ENCODE measurements at places on chromosomes 12 and 14. TPM values are rescaled to one million over a fixed set of nuclear protein-coding genes. Genes with fewer than 3 reads are reported as not detected.

DNA sequence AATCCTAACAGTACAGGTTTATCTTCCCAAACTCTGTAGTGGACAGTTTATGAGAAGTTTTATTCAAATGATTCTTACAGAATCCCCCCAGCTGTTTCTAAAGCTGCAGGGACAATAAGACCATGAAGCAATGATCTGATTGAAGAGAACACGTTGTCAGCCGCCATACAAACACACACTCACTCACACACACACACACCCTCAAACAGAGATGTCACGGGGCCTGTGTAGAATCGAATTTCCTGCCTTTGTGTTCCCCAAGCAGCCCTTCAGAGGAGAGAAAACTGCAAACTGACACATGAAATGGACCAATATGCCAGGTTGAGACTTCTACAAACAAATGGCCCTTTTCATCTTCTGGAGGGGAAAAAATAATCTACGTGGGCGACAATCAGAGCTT is 80.5 kb upstream of the TBX3 start:
- DNase-seq: no peak

DNA sequence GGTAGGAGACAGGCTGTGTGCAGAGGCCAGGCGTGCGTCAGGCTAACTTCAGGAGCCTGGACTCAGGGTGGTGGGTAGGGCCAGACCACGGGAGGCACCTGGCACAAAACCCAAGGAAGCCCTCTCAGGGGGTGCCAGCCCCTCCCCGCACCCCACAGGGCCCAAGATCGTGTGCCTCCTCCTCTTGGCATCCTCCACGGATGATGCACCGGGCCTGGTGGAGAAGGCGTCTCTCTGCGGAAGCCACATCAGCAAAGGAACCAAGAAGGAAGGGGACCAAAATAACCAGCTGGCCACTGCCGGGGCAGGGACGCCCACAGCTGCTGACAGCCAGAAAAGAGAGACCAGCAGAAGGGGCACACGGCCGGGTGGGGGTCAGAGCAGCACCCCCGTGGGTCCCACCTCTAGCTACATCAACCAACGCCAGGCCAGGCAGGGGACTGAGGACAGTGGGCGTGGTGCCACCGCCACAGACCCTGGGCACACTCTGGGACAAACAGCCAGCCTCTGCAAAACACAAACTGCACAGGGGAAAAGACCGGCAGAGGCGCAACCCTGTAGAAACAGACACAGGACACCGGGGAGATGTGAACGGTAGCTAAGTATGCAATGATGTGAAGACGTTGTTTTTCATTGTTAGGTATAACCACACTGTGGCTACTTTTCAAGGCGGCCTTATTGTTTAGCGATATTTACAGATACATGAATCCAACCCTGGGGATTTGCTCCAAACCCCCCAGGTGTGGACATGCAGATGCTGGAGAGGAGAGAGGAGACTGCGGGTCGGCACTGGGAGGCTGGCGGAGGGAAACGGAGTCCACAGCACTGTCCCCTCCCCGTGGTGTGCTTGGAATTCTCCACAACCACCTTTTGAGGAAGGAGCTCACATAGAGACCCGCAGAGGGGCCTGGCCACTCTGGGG is 26.1 kb upstream of the C14orf180 start:
- peak; percentile 74 for DNase-seq

DNA sequence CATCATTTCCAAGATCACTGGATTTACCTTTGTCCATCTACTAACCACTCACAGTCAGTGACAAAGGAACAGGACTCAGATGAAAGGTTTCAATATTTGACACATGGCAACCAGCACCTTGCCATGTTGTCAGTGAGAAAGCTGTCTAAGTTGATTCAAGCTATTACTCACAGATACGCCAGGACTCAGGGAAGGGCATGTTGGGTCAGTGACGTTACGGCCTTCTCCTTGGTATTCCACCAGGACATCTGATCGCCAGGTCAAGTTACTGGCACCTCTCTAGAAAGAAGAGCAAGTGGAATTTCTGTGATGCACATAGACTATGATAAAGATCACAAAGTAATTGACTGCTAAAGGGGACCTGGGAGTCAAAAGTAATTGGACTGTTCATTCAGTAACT is 36.4 kb downstream of the GNS start:
- no peak for DNase-seq

- no peak for DNase-seq
Observed at GRCh38 chr14:80959496-80959895, 4.1 kb downstream of the TSHR start.

- DNase-seq: no peak
Observed at GRCh38 chr14:67710209-67710608, 8.5 kb downstream of the RDH12 start.

- DNase-seq: no peak
Observed at GRCh38 chr12:67069451-67070306, 199.5 kb upstream of the CAND1 start.

GRCh38 chr14:33019346-33019745 is 80.7 kb downstream of the NPAS3 start:
- no peak for DNase-seq

- no peak for DNase-seq
Observed at GRCh38 chr12:21566907-21567394, 37.7 kb downstream of the GYS2 start.

DNA sequence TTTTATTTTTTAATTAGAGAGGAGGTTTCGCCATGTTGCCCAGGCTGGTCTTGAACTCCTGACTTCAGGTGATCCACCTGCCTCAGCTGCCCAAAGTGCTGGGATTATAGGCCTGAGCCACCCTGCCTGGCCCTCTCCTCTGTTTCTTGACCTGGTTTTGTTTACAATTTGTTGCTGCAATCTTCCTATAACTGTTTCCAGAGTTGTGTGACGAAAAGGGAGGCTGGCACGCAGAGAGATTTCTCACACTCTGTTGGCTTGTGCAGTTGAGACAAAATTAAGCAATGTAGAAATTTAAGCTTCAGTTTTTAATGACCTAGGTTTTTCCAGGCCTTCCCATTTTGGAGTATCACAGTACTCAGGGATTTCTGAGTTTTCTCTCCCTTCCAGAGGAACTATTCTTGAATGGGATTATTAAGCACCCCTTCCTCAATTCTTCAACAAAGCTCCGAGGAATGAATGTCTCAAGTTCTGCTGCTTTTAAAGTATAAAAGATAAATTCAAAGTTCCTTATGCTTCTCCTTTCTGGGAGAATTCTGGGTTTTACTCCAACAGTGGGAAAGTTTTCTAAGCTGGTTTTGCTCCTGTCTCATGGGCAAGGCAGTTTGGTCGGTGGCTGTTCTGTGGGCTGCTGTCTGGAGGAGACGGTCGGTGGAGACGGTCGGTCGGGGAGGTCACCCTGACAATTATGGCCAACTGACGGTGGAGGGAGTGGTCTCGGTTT is 20.4 kb upstream of the FOS start:
- no peak for DNase-seq

DNA sequence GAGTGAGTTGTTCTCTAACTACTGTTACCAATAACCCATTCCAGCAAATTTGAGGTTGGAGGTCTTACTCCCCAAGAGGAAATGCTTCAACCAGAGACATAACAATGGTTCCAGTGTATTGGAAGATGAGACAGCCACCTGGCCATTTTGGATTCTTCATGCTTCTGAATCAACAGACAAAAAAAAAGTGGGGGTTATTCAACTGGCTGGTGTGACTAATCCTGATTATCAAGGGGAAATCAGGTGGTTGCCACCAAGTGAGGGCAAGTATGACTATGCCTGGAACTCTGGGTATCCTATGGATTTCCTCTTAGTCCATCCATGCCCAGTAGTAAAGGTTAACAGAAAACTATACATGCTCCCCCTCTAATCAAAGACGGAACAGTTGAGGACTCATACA is 29.9 kb upstream of the ZNF641 start:
- DNase-seq: no peak

DNA sequence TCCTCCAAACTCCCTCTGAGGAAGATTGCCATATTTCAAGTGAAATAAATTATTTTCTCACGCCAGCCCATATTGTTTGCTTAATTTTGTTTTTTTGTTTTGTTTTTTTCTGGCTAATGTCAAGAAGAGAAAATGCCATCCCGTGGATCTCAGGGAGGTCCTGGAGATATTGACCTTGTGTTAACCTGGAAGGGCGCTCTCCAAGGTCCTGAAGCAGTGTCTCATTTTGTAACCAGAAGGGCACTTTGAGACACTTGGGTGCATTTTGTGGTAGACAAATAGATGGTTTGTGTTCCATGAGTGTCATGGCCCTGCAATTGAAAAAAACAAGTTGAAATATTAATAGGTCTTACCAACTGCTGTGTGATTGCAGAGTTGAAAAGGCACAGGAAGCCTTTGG is 268.9 kb downstream of the SUDS3 start:
- DNase-seq: no peak

GRCh38 chr14:59295951-59296350 is 107.5 kb downstream of the DAAM1 start:
- no peak for DNase-seq

GRCh38 chr14:105281371-105282097 is 19.3 kb downstream of the BRF1 start:
- no peak for DNase-seq

DNA sequence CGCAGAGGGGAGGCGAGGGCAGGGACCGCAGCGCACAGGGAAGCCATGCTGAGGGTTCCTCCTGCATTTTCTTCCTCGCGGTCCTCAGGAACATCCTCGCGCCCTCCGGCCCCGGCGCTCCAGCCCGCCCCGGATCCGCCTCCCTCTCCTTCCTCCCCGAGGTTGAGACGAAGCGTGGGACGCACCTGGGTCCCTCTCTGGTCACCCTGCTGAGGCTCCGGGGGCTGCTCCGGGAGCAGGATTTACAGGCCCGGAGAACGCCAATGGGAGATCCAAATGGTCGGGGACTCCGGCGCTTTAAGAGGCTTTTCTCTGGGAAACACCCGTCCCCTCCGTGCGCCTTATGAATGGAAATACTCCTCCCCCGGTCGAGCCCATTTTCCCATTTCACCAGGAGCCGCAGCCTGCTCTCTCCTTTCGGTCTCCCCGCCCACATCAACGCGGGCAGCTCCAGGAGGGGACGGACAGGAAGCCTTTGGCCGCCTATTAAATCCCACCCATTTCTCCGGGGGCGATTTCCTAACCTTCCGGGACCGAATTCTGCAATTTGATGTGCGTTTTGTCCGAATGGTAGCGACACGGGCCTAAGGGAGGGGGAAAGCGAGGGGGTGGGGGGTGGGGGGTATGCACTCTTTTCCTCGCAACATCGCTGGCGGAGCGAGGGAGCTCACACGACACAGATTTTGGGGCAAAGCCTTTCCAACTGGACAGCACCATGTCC is at the start of gene UNC79:
UNC79 (plus strand) TSS at position 625 of the 721 bp plus-strand sequence; CDS start at position 716, 91 bp downstream.
- DNase-seq: no peak

- no peak for DNase-seq
Observed at GRCh38 chr12:99627459-99627858, 20.1 kb upstream of the GARIN6 start.

- peak; percentile 22 for DNase-seq
Observed at GRCh38 chr12:112112409-112113133, 4.0 kb upstream of the NAA25 start.

DNA sequence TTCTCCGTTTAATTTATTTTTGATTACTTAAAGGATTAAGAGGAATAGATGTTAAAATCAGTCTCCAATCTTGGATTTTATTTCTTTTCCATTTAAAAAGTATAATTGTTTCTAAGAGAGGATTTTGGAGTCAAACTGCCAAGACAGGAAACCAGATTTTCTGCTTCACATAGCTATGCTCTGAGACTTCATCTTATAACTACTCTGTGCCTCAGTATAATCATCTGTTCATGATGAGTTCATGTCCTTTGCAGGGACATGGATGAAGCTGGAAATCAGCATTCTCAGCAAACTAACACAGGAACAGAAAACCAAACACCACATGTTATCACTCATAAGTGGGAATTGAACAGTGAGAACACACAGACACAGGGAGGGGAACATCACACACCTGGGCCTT is 9.0 kb upstream of the TAS2R31 start:
- DNase-seq: no peak

DNA sequence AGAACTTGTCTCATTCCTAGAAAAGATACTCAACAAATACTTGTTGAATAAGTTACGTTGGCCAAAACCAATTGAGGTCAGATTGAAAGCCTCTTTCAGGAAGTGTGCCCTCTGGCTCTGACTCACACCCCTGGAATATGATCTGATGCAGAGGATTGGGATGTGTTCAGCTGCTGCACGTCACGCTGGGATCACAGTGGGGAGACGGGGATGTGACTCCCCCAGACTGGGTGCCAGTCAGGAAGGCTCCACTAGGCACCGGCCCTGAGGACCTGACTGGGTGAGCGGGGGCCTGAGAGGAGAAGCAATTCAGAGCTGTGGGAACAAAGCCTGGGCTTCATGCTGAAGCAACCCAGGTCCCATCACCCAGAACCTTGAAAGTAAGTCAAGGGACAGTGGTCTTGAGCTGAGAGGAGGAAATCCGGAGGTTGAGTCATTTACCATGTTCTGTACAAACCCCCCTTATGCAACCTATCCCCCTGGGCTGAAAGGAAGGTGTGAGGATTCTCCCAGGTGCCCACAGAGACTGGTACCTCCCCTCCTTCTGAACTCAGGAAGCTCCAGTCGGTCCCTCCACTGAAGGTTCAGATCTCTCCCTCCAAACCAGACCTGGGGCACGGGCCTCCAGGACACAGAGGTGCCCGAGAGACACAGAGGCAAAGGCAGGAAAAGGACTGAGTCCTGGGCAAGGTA is 3.9 kb downstream of the CEBPE start:
- DNase-seq: peak; percentile 82

GRCh38 chr14:102940729-102941362 is 18.4 kb downstream of the AMN start:
- DNase-seq: no peak

GRCh38 chr14:49641697-49642129 is 6.7 kb upstream of the DNAAF2 start:
- no peak for DNase-seq

DNA sequence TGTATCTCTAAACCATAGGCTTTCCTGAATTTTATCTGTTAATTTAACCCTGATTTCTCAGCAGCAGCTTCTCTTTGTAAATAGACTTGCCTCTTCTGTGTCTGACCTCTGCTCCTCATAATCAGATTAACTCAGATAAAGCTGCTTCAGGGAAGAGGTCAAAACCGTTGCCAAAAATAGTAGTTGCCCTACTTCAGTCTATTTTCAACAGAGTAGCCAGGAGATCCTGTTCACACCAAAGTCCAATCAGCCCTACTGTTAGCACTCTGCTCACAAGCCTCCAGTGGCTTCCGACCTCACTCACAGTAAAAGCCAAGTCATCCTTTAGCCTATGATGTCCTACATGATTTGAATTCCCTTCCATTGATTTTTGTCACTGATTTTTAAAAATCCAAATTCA is 258.4 kb downstream of the PPFIA2 start:
- no peak for DNase-seq

P2RX7 gene
- 4.7 TPM for total RNA-seq

GYS2 gene
- total RNA-seq: 0.10 TPM

SLC5A8 gene
- total RNA-seq: not detected

INSM2 gene
- total RNA-seq: not detected

IFNG-AS1 gene
- not detected for total RNA-seq

CPNE6 gene
- not detected for total RNA-seq

CTSG gene
- total RNA-seq: 6.3 TPM

ANG gene
- 38.9 TPM for total RNA-seq

CAPZA3 gene
- total RNA-seq: not detected

ST8SIA1 gene
- total RNA-seq: 1.6 TPM

PLBD1 gene
- 35.7 TPM for total RNA-seq

GZMB gene
- total RNA-seq: 2.0 TPM

RNASE7 gene
- 0.39 TPM for total RNA-seq

BEGAIN gene
- 2.2 TPM for total RNA-seq

KERA gene
- not detected for total RNA-seq

REM2 gene
- total RNA-seq: 0.39 TPM

RDH16 gene
- 0.35 TPM for total RNA-seq

PAX9 gene
- not detected for total RNA-seq

PAH gene
- not detected for total RNA-seq

All from mesenteric fat pad (tissue), 1 donor.